ENCODE measurements at places on chromosomes 11 and 22.

- no peak for DNase-seq
Observed at GRCh38 chr22:45922256-45922655, 54.7 kb downstream of the WNT7B start.

GRCh38 chr11:27201454-27202302 lies 161.1 kb downstream of the BBOX1 start:
- DNase-seq, result peak; percentile 87

DNA sequence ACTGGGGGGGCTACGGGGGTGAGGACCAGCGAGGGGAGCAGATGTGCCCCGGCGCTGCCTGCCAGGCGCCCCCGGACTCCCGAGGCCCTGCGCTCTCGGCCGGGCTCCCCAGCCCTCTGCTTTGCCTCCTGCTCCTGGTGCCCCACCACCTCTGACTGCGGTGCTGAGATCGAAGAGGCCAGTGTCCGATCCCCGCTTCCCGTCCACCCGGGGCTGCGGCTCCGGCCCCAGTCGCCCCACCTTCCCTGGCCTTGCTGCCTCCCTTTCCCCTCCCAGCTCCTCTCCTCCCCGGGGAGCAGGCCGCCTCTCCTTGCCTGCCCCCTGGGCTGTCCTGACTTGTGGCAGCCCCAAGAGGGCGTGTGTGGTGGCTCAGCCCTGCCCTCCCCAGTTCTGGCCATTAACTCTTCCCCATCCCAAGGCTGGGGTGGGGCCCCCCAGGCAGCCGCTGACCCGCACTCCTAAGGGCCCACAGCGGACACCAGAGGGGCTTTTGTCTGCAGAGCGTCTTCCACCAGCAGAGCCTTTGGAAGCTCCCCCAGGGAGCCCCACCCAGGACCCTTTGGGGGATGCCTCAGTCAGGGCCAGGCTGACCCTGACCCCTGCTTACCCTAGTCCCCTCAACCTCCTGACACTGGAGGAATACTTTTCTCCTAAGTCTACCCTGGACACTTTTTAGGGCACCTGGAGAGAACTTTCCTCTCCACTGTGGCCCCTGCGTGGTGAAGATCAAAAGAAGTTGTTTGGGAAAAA lies 16.6 kb downstream of the RTN4RL2 start:
- DNase-seq, result peak; percentile 32

GRCh38 chr22:37558815-37559214 lies 1.5 kb upstream of the CDC42EP1 start:
- no peak for DNase-seq

- no peak for DNase-seq
Observed at GRCh38 chr11:985406-985805, 51.1 kb downstream of the MUC6 start.

DNA sequence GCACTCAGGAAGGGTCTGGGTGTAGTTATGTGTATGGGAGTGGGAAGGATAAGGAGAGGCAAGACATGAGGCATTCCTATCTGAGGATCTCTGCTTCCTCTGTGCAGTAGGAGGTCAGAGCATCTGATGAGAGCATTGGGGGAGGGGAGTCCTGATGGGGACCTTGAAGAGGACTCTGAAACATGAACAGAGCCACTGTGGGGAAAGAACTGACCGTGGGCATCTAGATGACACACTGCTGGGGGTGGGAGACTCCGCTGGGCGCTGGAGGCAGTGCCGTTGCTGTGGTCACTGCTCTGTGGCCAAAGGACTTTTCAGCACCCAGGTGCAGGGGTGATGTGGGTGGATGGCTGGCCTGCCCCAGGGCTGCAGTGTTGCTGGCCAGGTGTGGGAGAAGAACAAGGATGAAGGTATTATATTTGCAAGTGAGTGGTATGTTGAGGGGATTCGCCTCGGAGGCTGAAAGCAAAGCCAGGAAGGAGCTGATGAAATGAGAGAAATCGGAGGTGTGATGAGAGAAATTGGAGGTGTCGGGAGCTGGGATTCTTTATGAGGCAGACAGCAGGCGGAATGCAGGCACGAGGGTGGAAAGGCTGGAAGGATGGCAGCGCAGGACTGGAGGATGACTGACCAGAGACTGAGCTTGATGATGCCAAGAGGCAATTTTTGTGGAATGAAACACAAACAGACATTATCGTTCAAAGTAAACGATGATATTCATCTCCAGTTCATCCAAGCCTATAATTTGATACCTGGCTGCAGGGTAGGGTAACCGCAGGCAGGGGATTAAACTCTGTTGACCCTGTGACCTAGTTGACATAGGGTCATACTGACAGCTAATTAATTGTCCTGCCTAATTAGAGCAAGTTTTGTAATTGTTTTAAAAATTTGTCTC lies 19.4 kb upstream of the TMPRSS4 start:
- DNase-seq, result no peak

- no peak for DNase-seq
Observed at GRCh38 chr11:12167061-12168000, 56.9 kb downstream of the MICAL2 start.

- DNase-seq, result no peak
Observed at GRCh38 chr11:133133050-133133449, 399.3 kb downstream of the OPCML start.

GRCh38 chr11:83057721-83058120 lies 14.0 kb downstream of the RAB30 start:
- DNase-seq, result no peak

DNA sequence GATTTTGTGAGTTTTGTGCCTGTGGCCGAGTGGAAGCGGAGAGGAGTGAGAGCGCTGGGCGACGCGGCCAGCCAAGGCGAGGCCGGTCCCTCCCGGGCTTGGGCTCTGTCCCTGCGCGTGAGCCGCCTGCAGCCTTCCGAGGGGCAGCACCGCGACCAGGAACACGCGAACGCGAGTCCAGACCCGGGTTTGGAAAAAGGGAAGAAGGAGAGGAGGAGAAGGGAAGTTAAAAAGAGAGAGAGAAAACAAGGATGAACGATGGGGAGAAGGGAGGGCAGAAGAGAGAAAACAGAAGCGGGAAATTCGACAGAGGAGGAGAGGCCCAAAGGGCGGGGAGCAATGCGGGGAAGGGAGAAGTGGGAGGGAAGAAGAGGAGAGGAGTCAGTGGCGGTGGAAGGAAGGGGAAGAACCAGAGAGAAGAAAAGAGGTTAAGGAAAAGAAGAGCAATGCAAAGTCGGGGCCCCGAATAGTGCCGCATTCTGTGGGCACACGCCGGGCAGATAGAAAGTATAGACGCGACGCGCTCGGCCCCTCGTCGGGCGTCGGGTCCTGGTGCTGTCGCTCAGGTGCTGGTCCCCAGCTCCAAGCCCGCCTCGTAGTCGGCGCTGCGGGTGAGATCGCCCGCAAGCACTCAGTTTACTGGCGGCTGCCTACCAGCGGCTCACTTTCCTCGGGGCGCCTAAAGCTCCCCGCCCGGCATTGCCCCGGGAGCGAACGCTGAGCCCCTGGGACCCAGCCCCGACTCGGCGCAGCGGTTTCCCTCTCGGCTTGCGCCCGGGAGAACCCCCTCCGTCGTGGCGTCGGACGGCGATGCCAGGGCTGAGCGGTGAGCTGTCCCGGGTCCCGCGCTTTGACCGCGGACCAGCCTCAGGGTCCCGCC lies 2.8 kb upstream of the BARX2 start:
- DNase-seq, result no peak

DNA sequence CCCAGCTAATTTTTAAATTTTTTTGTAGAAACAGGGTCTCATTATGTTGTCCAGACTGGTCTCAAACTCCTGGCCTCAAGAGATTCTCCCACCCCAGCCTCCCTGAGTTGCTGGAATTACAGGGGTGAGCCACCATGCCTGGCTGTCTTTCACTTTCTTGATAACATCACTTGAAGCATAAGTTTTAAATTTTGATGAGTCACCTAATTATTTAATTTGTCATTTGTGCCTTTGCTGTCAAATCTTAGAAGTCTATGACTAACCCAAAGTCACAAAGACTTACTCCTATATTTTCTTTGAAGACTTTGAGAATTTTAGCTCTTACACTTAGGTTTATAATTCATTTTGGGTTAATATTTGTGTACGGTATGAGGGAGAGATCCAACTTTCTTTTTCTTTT lies 14.5 kb upstream of the MSANTD2 start:
- no peak for DNase-seq

- no peak for DNase-seq
Observed at GRCh38 chr11:116071241-116071640, 567.0 kb upstream of the CADM1 start.

DNA sequence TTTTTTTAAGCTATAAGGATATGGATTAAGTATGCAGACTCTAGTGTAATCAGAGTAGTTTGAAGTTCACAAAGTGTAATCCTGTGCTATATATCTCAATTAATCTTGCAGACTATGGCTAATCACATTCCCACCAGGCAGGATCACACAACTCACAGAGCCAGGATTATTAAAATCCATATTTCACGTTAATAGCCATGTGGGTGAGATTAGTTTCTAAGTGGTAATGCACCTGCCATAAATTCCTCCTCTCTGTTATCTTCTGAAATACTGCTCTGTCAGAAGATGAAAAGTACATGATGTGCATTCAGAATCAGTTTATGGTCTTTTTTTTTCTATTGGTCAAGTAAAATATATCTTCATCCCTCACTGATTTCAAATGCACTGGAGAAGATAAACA lies 686.1 kb downstream of the CNTN5 start:
- DNase-seq, result no peak

- no peak for DNase-seq
Observed at GRCh38 chr11:62857541-62857982, 18.2 kb upstream of the WDR74 start.

- peak; percentile 31 for DNase-seq
Observed at GRCh38 chr22:19396934-19397733, 34.4 kb downstream of the HIRA start.

DNA sequence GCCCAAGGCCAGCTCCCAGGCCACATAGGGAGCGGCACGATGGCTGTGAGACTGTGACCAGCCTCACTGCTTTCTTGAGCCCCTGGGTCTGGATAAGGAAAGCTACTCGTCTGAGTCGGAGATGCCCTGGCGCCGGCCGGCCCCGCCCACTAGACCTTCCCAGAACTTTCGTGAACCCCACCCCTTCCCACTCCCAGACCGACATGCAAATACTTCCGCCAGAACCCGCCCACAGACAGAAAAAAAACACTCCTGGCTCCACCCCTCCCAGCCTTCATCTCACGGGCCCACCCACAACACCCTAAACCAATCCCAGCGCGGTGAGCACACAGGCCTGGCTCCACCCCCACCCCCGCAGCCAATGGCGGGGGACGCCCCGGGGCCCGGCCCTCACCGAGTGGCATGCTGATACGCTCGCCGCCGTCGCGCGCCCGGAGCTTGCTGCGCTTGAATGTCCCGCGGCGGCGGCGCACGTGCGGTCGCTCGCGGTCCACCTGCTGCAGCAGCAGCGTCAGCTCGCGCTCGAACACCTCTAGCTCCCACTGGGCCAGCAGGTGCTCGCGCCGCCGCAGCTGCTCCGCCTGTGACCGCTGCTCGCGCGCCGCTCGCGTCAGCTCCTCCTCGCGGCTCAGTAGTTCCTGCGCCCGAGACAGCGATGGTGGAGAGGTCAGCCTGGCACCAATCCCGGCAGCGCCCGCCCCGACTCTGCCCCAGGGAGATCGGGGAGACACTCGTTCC lies 7.0 kb downstream of the MAP3K11 start:
- DNase-seq, result peak; percentile 97

- DNase-seq, result peak; percentile 69
Observed at GRCh38 chr11:75351791-75352587, 528 bp upstream of the ARRB1 start.

- DNase-seq, result no peak
Observed at GRCh38 chr22:36955691-36956090, 42.3 kb downstream of the CSF2RB start.

- peak; percentile 80 for DNase-seq
Observed at GRCh38 chr22:43867839-43868635, 5.7 kb upstream of the SULT4A1 start.

GRCh38 chr22:24145446-24146193 lies 35.7 kb upstream of the SUSD2 start:
- no peak for DNase-seq

- DNase-seq, result no peak
Observed at GRCh38 chr11:27423125-27423524, 49.5 kb downstream of the LGR4 start.

All from femur (tissue), 1 donor.